Non-pigmented ciliary epithelial cell (primary cell): ENCODE measurements at places on chromosomes 11 and 22.

DNA sequence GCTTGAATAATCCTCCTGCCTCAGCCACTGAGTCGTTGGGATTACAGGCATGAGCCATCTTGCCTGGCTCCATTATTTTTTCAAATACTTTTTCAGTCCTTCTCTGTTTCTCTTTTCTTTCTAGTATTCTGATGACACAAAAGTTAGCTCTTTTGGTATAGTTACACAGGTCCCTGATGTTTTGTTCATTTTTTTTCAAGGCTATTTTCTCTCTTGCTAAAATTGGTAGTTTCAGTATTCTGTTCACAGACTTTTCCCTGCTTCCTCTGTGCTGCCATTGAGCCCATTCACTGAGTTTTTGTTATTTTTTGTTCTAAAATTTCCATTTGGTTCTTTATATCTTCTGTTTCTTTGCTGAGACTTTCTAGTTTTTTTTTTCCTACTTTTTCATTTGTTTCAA lies 166.5 kb downstream of the UVRAG start:
- DNase-seq: no peak

DNA sequence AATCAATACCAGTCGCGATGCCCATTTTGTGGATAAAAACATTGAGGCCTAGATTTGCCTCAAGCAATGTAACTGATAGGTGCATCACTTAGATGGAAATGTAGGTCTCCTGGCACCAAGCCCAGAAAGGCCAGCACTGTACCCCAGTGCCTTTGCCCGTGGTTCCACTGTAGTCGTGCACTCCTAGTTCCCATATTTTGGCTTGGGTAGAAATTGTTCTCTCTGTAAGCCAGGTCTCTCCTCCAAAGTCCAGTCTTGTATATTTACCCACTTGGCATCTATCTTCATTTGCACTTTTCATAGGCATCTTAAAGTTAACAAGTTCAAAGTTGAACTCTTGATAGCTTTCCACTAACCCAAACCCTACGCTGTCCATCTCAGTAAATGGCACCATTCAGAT lies 41.6 kb upstream of the DMC1 start:
- no peak for DNase-seq

DNA sequence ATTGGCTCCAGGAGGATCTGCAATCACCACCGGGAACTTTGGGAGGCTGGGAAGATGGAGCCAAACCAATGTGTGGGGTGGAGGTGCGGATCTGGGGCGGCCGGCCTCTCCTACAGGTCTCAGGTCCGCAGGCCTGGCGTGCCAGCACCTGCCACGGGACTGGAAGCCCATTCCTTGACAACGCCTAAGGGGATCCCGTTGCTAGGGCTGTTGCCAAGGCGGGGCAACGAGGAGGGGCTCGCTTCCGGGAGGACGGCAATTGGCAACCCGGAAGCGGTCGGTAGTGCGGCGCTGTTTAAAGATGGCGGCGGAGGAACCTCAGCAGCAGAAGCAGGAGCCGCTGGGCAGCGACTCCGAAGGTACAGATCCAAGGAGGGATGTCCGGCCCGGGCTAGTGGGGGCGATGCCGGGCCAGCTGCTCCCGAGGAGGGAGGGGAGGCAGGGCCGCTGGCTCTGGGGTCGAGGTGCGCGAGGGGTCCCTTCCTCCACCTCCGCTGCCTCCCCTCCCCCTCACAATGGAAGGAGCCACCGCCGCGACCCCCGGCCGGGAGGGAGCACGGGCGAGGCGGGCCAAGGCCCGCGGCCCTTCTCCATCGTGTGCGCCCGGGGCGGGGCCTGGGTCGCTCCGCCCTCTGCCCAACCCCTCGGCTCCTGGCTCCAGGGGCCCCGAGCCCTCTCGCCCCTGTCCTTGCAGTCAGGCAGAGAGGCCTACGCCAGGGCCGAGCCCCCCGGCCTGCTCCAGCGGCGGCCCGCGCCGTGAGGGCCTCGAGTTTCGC lies at the start of gene OTUB1:
TSS of gene OTUB1 (plus strand) at position 283 of the 776 bp plus-strand sequence. CDS start at position 302, 19 bp downstream.
- peak; percentile 52 for DNase-seq

GRCh38 chr11:97667057-97667456 lies 1277.2 kb downstream of the JRKL start:
- DNase-seq: no peak

GRCh38 chr22:50361688-50362087 lies 18.6 kb downstream of the PPP6R2 start:
- DNase-seq: no peak

DNA sequence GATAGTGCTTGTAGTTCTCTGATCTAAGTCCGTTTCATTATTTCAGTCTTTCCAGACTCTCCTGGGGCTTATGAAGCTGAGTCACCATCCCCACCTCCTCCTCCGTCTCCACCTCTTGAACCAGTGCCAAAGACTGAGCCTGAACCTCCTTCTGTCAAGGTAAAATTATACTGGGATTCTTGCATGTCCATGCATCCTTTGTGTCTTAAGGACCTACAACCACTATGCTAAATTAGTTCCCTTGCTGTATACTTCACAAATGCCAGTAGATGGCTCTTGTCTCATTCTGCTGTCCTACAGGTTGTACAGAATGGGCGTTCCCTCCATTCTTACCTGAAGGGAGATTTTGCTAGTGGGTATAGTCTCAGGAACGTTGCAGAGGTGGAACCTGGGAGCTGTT lies 42.2 kb downstream of the POLD3 start:
- peak; percentile 38 for DNase-seq

DNA sequence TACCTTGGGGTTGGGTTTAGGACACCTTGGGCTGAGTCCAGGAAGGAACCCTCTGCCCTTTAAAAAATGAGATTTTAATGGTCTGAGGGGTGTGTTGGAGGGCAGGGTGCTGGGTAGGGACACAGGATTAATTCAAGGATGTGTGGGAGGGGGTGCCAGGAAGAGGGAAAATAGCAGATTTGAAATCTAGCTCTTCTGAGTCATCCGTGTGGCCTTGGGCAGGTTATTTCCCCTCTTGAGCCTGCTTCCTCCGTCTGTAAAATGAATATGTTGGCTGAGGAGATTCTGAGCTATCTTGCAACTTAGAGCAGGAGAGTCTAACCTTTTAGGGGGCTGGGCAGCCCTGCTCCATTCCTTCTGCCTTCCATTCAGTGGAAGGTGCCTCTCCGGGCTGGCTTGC lies 3.0 kb downstream of the TSPAN18 start:
- no peak for DNase-seq

GRCh38 chr11:35655856-35656255 lies 6.7 kb upstream of the TRIM44 start:
- DNase-seq: no peak

- DNase-seq: no peak
Measured at GRCh38 chr22:26725012-26725676, 67.8 kb downstream of the MIAT start.

GRCh38 chr22:49022816-49023160 lies 804.9 kb downstream of the BRD1 start:
- no peak for DNase-seq
